Cerebellum (tissue), 4 donors: ENCODE measurements at places on chromosomes 3 and 15. TPM values are rescaled to one million over a fixed set of nuclear protein-coding genes. Genes with fewer than 3 reads are reported as not detected.

DNA sequence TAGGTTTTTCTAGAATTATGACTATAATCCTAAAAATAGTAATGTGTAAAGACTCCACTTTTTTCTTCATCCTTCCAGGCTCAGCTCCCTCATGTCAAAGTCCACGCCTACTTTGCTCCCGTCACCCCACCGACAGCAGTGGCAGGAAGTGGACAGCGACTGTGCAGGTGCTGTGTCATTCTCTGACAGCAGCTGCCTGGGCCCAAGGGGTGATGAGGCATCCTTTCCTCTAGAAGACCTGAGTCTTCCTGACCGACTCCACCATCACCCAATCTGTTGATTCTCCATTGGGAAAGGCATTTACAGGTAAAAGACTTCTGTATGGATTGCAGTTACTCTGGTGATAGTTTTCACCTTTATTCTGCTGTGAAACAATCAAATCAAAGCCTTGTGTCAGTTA, 54.8 kb downstream of the UBP1 start:
- no peak for DNase-seq

Gene DNAJC13
- total RNA-seq: 78.2 TPM

DNA sequence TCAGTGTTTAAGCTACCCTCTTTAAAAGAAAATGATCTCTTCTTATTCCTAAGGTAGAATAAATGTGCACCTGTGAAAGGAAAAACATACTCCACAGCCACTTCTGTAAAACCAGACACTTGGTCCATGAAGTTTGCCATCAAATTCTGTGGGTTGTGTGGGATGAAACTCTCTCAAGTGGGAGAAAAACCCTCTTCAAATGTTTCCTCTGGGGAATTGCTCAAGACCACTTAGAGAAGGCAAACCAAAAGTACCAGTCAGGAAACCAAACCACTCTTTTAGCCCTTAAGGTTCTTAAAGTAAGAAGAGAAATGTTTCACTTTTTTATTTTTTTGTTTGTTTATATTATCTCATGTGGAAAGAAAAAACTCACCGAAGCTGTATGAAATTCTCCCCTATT, 1.2 kb downstream of the COL8A1 start:
- DNase-seq: no peak

- no peak for DNase-seq
Observed at GRCh38 chr3:30495172-30496065, 111.0 kb upstream of the TGFBR2 start.

Gene STAC
- total RNA-seq: 18.2 TPM

DNA sequence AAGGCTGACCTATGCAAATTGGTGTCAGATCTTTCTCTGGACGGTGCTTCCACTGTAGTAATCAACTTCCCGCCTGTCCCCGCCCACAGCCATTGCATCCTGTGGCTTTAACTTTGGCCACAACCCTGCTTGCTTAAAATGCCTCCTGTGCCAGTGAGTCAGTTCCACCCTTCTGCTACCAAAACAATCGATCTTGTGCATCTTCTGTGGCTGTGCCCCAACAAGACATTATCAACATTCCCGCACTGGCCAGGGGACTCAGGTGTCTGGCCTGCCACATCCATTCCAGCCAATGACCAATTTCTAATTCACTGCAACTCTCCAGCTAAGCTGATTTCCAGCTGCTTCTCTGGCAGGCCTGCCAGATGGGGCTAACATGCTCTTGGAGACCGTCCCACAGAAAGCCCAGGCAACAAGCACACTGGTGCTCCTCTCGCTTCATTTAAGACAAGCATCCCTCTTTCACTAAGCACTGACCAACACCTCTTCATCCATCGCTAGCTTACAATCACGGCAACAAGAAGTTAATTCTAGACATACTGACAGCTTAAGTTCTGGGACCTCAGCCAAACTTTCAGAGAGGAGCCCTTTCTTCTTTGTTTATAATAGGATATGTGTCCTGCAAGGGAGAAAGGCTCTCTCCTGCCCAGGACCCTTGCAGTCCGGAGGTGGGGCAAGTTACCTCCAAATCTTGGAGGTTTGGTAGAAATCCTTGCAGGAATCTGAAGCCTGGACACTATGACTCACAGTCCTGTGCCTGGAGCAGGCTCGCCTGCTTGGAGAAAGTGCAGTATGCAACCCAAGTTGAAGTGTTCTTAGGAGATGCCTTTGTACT, 6.7 kb downstream of the CA12 start:
- peak; percentile 25 for DNase-seq

DNA sequence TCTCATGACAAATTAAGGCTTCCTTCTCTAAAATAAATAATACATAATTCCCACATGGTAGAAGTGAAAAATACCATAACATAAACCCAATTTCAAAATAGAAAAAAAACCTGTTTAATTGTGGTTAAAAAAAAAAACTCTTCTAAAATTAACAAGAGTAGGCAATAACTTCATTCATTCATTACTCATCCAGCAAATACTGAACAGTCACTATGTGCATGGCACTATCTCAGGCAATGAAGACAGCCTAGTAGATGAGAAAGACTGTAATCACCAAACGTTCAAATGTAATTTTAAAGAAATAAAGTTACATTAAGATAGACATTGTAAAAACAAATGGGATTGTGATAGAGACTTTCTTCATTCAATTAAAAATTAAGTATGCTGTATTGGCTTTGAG, 43.4 kb downstream of the TFDP2 start:
- DNase-seq: no peak

Gene SAMMSON
- not detected for total RNA-seq

- DNase-seq: peak; percentile 80
Observed at GRCh38 chr15:92899948-92900730, at the start of gene CHD2. Gene CHD2, plus strand, starts transcription at chr15:92900324. Its CDS starts 914 bp downstream, at chr15:92901238.

GRCh38 chr15:25051399-25052154, 96.8 kb downstream of the SNRPN start:
- DNase-seq: no peak

Gene PLCB2
- 4.4 TPM for total RNA-seq

Gene FBXL2
- 62.3 TPM for total RNA-seq

- DNase-seq: no peak
Observed at GRCh38 chr3:72388117-72388516, 460.1 kb downstream of the SHQ1 start.

DNA sequence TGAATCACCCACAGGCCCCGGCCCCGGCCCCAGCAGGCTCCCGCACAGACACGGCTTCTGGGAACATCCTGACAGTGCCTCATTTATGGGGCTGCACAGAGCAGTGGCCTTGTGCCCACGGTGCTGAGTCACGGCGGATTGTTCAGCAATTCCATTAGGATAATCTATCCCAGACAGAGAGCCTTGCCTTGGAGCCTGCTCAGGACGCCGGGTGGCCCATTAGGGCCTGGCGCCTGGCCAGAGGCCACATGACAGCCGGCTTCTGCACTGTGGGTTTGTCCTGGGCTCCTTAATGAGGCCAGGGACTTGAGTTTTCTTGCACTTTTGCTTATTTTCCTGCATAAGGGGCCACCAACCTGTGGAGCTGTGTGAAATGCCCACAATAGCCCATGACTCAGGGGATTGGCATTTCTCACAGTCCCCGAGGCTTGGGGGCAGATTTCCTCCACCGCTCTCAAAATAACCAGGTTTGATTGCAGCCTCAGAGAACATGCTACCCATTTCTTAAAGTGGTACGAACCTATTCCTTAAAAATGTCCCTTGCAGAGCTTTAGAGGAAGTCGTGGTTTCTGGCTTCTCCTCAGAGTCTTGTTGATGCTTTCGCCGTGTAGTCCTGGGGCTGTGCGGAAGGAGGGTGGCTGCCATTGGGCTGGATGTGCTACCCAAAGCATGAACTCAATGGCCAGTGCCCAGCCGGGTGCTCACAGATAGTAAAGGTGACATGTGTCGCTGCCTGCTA, 19.0 kb downstream of the SYNM start:
- DNase-seq: peak; percentile 53

- no peak for DNase-seq
Observed at GRCh38 chr3:139187648-139188047, 143.0 kb upstream of the PRR23C start.

- DNase-seq: no peak
Observed at GRCh38 chr3:133964547-133964946, 65.2 kb downstream of the SLCO2A1 start.

Gene HESX1
- total RNA-seq: 0.27 TPM

DNA sequence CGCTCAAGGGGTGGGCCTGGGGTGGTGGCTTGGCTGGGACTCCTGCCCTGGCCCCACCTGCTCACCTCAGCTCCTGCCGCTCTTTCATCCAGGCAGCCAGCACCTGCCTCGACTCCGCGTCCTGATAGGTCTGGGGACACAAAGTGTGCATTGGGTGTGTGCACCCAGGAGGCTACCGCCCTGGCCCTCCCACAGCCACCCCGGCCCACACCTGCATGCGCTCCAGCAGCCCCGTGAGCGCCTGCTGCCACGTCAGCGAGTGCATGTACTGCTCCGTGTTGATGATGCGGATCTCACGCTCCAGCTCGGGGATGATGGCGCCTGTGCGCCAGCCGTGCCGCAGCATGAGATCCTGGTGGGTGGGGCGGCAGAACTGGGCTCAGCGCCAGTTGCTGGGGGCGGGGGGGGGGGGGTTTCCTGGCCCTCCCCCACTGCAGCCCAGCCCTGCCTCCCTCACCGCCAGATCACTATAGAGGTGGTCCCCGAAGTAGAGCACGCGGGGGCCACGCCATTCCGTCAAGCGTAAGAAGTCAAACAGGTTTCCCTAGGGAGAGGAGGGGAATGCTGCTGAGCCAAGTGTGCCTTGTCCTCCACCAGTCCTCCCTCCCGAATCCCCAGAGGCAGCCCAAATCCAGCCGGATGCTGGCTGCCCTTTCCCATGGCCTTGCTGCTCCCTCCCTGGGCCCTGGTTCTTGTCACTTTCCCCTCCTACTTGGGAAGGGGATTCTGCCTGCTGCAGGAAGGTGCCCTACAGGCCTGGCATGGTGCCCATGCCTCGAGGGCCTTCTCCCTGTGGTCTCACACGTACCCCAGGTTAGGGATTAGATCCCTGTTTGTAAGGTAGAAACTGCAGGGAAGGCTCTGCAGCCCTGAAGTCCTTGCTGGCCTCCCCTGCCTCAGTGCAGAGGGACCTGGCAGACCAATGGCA, 8.6 kb downstream of the NT5DC2 start:
- no peak for DNase-seq

Gene GCNT3
- total RNA-seq: 0.18 TPM

Gene TCTA
- total RNA-seq: 11.3 TPM

GRCh38 chr15:81002009-81002330, 1.2 kb downstream of the TLNRD1 start:
- DNase-seq: no peak

DNA sequence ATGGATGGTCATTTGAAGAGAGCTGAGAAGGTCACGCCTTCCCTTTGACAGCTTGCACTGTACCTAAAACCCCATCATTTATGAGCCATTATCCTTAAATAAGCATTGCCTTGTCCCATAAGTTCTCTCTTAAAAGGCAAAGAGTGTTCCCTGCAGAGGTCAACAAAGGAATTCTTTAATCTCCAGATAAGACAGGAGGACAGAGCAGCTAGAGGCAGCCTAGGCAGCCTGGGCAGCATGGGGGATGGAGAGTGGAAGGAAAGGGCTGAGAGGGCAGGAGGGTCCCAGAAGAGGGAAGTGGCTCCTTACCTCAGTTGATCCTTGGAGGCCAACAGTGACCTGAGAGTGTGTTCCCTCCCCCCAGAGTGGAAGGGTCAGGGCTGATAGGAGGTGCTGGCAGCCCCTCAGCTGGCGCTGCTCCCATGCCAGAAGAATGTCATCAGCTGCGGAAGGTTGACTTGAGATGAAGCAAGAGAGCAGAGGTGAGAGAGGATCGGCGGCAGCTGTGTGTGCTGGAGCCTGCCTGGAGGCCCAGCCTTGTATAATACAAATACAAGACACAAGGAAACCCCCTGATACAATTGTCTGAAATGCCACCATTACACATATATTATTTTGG, 12.8 kb downstream of the KBTBD13 start:
- DNase-seq: no peak

DNA sequence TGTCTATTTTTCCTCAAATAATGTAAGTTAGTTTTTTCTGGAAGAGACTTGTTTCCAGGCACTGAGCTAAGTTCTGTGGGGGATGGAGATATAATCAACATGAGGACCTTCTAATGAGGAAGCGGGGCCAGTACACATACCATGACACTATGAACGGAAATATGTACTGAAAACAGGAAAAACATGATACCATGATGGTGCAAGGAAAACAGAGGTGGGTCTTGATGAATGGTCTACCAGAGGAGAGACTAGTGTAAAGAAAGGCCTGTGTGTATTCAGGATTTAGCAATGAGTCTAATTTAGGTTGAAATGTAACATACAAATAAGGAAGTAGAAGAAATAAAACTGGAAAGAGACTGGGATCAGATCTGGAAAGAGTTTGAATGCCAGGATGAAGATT, 38.9 kb upstream of the TPRG1 start:
- DNase-seq: no peak

GRCh38 chr15:74135041-74135565, 4.7 kb downstream of the ISLR2 start:
- DNase-seq: no peak

GRCh38 chr3:103385961-103386656, 951.3 kb downstream of the ZPLD1 start:
- DNase-seq: no peak

GRCh38 chr3:16236030-16236639, 28.6 kb downstream of the DPH3 start:
- DNase-seq: no peak

DNA sequence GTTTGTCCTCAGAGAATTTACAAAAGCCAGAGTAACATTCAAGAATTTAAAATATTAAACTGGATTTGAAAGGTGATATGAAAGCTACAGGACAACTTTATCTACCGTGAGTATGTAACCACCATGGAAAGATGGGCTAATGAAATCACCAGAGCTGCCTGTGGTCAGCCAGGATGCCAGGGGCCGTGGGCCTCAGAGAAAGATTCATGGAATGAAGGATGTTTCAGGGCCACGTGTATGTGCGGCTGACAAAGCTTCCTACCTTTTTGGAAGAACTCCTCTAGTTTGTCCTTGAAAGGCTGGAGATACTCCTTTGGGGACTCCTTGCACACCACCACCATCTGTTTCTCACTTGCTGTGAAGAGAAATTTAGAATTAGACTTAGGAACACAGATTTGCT, 138.9 kb downstream of the GREM1 start:
- DNase-seq: no peak

GRCh38 chr15:81229586-81229985, 32.9 kb downstream of the IL16 start:
- no peak for DNase-seq

- no peak for DNase-seq
Observed at GRCh38 chr15:88656760-88657221, 18.0 kb downstream of the ISG20 start.

DNA sequence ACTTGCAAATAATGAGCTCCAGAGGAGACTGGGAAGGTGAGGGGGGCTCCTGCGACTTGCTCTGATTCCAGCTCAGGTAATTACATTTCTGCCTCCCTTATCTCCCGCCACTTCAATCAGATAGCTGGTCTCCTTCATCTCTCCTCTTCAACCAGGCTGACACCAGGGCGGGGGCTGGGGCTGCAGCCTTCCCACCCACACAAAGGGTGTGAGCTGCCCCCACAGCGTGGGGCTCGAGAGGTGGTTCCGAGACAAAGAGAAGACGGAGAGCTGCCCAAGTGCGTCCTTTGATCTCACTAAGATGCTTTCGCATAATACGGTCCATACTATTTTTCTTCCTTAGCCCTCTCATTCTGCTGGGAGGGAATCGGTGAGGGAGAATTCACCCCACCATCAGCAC, 139.7 kb downstream of the NSMCE3 start:
- DNase-seq: no peak

GRCh38 chr3:36214460-36214859, 165.8 kb upstream of the STAC start:
- no peak for DNase-seq

GRCh38 chr3:24166515-24166914, 221.4 kb downstream of the NR1D2 start:
- no peak for DNase-seq

- no peak for DNase-seq
Observed at GRCh38 chr15:35784745-35785144, 238.8 kb upstream of the DPH6 start.

Gene ALDH1L1
- 4.7 TPM for total RNA-seq
